NCI-H1417 treated with DMSO at 0.1 percent for 48 hours (cell line): ENCODE measurements at places on chromosomes 1 and 21.

DNA sequence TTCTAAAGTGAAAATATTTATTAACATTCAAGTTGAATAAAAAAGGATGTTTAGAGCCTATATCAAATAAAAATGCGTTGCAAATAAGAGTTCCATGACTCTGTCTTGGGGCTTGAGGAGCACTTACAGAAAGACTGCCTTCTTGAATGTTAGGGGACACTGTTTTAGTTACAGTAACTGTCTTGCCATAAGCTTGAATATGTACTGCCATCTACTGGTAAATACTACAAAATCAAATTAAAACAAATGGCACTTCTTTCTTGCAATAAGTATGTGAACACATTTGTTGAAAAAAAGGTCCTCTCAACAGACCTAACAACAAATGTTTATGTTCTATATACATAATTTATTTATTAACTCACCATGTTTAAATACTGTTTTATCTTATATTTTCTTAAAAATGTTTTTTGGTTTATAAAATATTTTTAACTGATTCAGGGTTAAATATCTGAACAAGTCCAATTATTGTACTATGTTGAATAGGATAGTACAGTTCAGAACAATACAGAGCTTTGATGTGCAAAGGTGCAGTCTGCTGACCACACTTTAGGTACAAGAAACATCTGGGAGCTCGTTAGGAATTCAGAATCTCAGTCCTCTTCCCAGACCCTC is 199.5 kb downstream of the LRRIQ3 start:
- DNase-seq, result peak; percentile 28

DNA sequence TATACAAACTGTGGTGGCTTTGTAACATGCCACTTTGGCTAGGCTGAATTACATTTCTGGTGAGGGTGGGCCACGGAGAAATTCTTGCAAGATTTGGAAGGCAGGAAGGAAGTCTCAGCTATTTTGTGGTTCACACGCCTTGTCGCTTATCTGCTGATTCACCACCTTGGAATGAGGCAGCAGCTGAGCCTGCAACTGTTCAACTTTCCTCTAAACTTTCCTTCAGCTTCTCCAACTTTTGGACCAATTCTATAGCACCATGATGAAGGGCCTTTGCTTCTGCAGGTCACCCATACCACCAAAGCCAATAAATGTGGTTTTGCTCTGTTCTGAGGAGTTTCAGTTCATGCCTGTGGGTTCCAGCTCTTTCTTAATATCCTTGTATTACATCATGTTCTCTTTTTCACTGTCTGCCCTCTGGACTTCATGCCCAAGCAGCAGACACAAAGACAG is 337.6 kb upstream of the SNX7 start:
- no peak for DNase-seq

DNA sequence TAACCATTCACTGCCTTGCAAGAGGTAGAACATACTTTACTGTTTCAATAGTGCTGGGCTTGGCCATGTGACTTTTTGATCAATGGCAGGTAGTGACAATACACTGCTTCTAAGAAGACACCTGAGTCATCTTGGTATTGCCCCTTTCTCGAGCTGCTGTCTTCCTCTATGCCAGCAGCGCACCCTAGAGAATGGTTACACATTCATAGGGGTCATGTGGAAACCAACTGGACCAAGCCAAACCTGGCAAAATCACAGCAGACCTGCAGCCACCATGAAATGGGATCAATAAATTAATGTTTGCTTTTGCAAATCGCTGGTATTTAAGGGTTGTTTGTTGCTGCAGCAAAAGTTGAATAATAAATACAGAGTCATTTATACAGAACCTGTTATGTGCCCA is 122.3 kb downstream of the GRIK1 start:
- no peak for DNase-seq

DNA sequence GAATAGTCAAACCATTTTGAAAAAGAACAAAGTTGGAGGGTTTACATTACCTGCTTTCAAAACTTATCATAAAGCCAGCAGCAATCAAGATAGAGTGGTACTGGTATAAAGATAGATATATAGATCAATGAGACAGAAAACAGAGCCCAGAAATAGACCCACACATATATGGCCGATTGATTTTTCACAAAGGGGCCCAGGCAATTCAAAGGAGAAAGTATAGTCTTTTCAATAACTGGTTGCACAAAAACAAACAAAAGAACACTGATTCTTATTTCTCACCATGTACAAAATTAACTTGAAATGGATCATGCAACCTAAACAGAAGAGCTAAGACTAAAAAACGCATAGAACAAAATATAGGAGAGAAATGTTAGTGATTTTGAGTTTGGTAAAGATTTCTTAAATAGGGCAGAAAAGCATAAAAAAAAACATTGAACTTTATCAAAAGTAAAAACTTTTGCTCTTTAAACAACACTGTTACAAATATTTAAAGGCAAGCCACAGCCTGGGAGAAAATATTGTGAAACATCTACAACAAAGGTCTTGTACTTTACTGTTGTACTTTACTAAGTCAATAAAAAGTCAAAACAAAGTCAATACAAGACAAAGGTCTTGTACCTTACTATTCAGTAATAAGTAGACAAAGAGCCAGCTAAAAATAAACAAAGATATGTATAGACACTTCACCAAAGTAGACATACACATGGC is 50.2 kb downstream of the ST3GAL3 start:
- no peak for DNase-seq

DNA sequence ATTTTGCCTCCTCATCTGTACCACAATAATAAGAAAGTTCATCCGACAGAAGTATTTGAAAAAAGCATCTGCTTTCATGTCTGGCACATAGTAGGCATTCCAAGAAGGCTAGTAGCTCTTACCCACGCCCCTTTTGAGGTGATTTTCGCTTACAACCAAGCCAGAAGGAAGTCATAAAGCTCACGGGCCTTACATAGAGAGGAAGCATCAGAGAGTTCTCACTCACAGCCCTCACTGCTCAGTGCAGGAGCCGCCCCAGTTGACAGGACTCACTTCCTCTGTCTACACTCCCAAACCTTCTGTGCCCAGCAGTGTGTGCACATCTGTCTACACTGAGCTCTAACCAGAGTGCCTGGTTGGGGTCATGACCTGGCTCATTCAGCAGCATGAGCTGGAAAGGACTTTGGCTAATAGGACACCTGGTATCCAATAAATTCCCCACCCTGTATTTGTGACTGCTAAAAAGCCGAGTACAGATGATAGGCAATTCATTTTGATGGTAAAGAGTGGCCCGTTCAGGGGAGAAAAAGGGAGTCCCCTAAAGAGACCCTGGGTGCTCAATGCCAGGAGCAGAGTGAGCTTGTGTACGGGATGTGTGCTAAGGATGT is 36.8 kb upstream of the DUSP10 start:
- DNase-seq, result no peak
